Lower lobe of right lung (tissue), 2 donors: ENCODE measurements at places on chromosomes 13 and 19. TPM values are rescaled to one million over a fixed set of nuclear protein-coding genes. Genes with fewer than 3 reads are reported as not detected.

The GADD45B gene
- total RNA-seq, result 89.9 TPM

The ZNF528 gene
- total RNA-seq, result 29.8 TPM

The ZNF677 gene
- total RNA-seq, result 15.8 TPM

The RASA3 gene
- total RNA-seq, result 19.1 TPM

The MISP3 gene
- 7.1 TPM for total RNA-seq
